ENCODE measurements at places on chromosomes 1 and 21. TPM values are rescaled to one million over a fixed set of nuclear protein-coding genes. Genes with fewer than 3 reads are reported as not detected.

DNA sequence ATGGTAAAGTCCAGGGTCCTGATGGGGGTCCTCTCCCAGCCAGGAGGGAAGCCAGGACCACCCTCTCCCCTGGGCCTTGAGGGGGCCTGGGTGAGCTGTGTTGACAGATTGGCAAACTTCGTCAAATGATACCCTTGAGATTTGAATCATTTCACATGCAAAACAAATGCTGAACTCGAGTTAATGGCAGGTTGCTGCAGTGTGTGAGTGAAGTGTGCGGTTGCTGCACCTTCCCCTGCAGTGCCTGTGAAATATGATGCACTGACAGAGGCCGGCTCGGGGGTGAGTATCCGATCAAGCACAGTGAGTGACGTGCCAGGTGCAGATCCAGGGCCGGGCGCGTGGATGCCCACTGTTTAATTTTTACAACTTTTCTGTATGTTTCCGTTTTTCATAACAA lies 5.7 kb upstream of the KRTAP12-1 start:
- DNase-seq, result no peak

GRCh38 chr1:102186536-102186935 lies 189.8 kb upstream of the OLFM3 start:
- no peak for DNase-seq

GRCh38 chr1:42996384-42996970 lies 37.8 kb upstream of the SLC2A1 start:
- no peak for DNase-seq

- DNase-seq, result no peak
These were observed 32.9 kb upstream of the B3GALT5 start for GRCh38 chr21:39579734-39580332.

- no peak for DNase-seq
These were observed 122.2 kb downstream of the SIK1 start for GRCh38 chr21:43304621-43305335.

DNA sequence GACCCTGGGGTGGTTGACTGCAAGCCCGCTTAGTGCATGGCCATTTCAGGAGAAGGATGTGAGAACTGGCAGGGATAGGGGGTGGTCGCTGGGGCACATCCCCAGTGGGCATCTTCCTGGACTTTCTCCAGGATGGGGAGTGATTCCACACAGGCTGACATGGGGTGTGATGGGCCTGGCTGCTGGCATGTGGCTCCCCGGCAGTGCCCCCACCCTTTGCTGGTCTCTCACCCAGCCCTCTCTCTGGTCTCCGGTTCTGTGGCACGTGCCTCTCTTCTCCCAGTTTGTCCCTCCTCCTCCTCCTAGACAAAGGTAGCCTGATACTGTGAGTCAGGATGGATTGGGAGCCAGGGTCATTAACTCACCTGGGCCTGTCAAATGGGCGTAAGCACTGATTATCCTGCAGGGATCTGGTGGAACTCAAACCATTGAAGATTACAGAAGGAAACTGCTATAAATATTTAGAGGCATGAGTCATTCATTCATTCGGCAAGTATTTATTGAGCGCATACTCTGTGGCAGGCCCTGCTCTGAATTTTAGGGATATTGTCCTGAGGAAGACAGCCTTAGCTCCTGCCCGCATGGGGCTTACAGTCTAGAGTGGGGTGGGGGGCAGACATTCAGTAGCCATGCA lies 23.6 kb upstream of the EPS8L3 start:
- DNase-seq, result no peak

- no peak for DNase-seq
These were observed 7.5 kb downstream of the S100A11 start for GRCh38 chr1:152029144-152029928.

- DNase-seq, result no peak
These were observed 25.0 kb downstream of the LRRC8C start for GRCh38 chr1:89657886-89658285.

- DNase-seq, result no peak
These were observed 235.3 kb downstream of the FAF1 start for GRCh38 chr1:50724626-50725286.

GRCh38 chr1:12649971-12650421 lies 6.1 kb downstream of the AADACL4 start:
- DNase-seq, result no peak

GRCh38 chr1:21586222-21586621 lies 77.0 kb downstream of the ALPL start:
- no peak for DNase-seq

GRCh38 chr1:65471213-65471833 lies 50.9 kb downstream of the LEPR start:
- DNase-seq, result no peak

GRCh38 chr1:179369751-179370341 lies 4.1 kb downstream of the AXDND1 start:
- DNase-seq, result no peak

GRCh38 chr1:155968670-155969069 lies 9.7 kb downstream of the ARHGEF2 start:
- DNase-seq, result no peak

DNA sequence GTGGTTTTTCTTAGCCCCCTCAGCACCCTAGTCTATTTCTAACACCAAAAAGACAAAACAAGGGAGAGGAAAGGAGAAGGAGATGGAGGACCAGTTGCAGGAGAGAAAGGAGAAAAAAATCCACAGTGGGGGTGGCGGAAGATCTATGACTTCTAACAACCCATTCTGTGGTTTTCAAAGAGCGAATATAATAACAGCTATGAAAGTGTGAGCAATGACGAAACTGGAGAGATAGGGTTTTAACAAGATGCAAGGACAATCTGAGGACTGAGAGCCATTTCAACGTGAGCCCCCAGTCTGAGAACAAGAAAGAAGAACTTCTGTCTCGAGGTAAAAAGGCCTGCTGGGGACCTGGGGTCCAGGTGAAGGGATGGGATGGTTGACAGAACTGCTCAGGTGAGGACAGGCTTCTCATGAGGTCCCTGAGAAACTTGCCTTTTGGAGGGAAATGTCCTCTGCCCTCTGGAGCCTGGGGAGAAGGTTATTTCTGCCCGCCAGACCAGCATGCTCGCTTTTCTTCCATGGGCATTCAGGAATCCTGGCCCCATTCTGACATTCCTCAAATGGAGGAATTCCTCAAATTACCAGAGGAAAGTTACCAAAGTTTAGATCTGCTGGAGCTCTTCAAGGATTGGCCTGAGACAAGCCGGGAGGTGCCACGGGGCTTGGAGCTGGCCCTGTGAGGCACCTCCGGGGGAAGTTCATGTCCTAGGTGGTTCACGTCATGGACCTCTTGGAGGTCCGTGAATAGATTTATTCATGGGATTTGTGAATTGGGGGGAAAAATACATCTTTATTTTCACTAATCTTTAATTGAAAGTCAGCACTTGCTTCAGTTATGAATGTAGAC lies at the start of gene CD160:
CD160 (plus strand) TSS at position 270 of the 850 bp plus-strand sequence. CDS start 8,829 bp downstream, outside the sequence.
- no peak for DNase-seq

DNA sequence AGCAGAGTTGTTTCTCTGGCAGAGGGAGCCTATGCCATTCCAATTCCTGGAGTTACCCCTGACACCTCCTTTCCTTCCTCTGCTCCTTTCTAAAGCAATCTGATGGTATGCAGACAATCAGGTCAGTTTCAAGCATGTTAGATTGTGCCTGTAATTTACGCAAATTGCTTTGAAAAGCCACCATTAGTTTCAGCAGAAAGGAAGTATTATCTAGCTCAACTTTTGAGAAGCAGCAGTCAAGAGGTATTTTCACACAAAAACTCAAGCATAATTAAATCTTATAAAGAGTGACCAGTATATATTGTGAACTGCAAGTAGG lies 2.2 kb downstream of the ERRFI1 start:
- no peak for DNase-seq

DNA sequence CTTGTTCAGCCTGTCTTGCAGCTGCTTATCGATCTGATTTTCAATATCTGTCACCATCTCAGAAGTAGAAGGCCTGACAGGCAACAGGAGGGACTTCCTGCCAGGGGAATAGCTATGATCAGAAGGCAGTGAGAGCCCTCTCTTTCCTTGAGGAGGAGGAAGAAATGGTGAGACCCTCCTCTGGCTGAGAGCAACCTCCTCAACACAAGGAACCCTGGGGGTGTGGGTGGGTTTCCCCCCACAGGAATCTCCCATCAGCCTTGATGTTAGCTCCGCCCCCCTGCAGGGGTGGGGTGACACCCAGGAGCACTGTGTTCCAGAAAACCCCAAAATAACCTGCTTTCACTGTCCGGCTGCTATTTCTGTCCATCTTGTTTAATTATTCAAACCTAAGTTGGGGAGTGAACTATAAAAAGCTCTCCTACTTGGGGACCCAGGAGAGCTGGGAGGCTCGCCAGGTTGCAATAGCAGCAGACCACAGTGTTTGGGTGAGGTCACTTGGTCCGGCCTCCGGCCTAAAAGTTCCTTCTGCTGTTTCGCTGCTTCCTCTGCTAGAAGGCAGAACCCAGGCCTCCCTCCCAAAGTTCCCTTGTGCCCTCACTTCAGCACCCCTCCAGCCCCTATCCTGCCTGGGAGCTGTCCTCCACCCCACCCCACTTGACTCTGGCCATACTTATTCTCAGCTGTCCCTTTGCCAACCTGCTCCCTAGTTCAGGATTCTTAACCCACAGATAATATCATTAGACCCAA lies 7.8 kb upstream of the MEF2D start:
- DNase-seq, result no peak

DNA sequence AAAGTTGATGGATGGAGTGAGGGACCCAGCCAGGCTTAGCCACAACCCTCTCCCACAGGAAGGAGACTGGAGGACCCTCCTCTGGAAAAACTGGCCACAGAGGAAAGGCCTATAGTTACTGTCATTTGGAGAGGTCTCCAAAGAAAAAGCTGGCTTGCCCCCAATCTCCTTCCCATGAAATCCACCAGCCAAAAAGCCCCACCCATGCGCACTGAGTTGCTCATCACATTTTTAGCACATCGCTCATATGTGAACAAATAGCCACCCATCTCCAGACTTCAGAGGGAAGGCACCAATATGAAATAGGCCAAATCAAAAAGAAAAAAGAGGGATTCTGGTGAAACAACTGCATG lies 36.9 kb upstream of the QSOX1 start:
- DNase-seq, result no peak

- no peak for DNase-seq
These were observed 80.8 kb upstream of the POU3F1 start for GRCh38 chr1:38127428-38127827.

DNA sequence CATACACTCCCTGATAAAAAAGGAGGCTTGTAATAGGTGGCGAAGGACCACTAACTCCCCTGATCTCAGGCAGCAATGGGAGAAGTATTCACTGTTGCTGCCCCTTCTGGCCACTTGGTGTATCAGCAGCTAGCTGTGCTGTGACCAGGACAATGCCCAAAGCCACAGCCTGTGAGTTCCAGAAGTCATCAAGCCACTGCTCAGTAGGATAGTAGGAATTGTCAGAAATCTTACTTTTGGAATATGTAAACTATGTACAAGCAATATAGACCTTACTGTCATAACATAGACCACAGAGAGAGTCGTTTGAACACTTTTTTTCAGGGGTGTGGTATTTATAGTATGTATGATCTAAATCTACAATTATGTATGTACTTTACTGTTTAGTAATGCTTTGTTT lies 248.3 kb upstream of the CAMK1G start:
- no peak for DNase-seq

GRCh38 chr1:58914925-58915324 lies 131.1 kb upstream of the JUN start:
- DNase-seq, result no peak

- no peak for DNase-seq
These were observed 168.4 kb downstream of the ZC3H11B start for GRCh38 chr1:219444474-219444873.

DNA sequence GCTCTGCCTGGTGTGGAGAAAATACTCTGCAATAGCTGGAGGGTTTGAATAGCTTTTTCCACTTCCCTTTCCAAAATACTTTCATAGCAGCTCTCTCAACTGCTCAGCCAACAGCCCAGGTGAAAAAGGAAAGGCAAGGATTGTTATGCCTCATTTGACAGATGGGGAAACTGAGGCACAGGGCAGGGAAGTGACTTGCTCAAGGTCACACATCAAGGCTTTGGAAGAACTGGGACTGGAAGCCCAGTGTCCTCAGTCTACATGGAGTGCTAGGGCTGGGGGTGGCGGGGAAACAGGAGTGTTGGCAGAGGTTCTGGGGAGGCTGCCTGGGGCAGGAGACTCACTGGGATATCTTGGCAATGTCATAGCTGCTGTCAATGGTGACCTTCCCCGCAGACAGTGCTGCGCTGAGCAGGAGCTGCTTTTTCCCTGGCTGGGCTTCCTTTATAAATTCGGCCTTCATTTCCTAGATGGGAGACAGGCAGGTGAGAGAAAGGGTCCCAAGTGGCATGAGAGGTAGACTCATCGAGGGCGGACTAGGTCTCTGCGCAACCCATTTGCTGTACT lies 4.0 kb downstream of the CHI3L1 start:
- DNase-seq, result no peak

GRCh38 chr1:63746129-63746864 lies 27.5 kb upstream of the ROR1 start:
- DNase-seq, result no peak

DNA sequence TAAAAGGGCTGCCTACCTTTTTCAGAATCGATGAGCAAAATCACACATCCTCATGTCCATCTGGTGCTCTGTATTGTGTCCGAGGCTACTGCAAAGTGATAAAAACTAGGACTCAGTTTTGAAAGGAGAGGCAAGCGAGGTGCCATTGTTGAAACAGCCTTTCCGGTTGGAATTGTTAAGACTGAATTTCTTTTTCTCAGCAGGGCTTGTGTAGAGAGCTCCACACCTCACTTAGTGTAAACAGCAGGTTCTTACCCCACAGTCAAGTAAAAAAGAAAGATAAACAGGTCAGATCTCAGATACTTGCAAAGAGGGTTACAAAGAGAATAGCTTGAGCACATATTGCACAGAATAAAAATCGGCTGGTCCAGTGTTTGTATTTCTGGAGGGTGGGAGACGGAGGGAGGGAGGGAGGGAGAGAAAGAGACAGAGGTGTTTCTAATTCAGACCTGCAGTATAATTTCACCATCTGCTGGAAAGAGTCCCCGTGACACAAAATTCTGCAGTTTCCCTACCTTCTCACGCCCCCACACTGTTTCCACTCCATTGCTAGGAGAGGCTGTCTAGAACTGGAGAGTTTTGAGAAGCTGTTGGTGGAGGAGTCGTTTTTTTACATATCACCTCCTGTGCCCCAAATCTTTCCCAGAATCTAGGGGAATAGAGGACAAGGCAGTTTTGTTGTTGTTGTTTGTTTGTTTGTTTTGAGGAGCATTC lies 82.5 kb downstream of the EDEM3 start:
- DNase-seq, result no peak

DNA sequence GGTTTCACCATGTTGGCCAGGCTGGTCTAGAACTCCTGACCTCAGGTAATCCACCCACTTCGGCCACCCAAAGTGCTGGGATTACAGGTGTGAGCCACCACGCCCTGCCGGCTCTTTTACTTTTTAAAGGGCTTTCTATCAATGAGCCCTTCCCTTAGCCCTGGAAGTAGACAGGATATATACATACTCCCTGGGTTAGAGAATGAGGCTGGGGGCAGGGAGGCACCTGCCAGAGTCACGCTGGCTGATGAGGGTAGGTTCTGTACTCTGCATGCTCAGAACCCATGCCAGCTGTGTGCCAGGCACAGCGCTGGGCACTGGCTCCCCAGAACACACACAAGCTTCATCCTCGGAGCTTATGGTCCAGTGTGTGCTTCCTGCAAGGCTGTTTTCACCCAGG lies 113.6 kb upstream of the IPO9 start:
- no peak for DNase-seq

- DNase-seq, result no peak
These were observed 19.1 kb upstream of the QSOX1 start for GRCh38 chr1:180135535-180135934.

The SPRR2B gene
- total RNA-seq, result not detected

The OLFML2B gene
- total RNA-seq, result 1.4 TPM

The DYNLT5 gene
- not detected for total RNA-seq

The RIPPLY3 gene
- 0.40 TPM for total RNA-seq

The SLC45A3 gene
- total RNA-seq, result 1.6 TPM

The PDXK gene
- total RNA-seq, result 114 TPM

The SMCP gene
- not detected for total RNA-seq

The EPHA10 gene
- 0.31 TPM for total RNA-seq

The LCE6A gene
- total RNA-seq, result not detected

The ARMH1 gene
- 1.3 TPM for total RNA-seq

Measured in esophagus squamous epithelium (tissue), 5 donors.